Hindlimb muscle (tissue), 1 donor: ENCODE measurements at places on chromosomes 5 and 9.

GRCh38 chr9:127022913-127023660 is 99.3 kb downstream of the ANGPTL2 start:
- DNase-seq: no peak

- DNase-seq: no peak
Observed at GRCh38 chr9:129406278-129407225, 214.3 kb downstream of the C9orf50 start.

- DNase-seq: no peak
Observed at GRCh38 chr9:136623842-136624183, 38.9 kb upstream of the EGFL7 start.

- DNase-seq: no peak
Observed at GRCh38 chr9:125446561-125447094, 185.0 kb downstream of the GAPVD1 start.

DNA sequence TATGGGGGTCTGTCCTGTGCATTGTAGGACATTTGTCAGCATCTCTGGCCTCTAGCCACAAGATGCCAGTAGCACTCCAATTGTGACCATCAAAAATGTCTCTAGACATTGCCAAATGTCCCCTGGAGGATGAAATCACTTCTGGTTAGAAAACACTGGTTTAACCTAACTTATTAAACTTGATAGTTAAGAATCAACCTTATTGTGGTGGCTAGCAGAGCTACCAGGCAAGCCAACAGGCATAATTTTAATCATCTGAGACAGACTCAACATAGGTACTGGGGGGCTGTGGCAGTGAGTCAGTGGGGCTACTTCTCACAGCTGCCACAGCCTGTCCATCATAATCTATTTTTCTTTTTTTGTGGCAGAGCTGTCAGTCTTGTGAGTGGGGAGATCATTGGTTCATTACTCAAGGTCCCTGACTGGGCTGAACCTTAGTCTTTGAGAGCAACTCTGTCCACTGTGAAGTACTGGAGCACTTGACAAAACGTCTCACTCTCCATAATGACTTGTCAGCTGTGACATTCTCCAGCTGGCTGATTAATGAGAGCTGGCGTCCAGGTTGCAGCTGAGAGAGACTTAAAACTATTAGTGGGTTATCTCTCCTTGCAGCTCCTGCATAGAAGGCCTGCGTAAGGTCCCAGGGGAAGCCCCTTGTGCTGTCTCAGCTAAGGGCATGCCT is 107.9 kb downstream of the DCP2 start:
- no peak for DNase-seq

DNA sequence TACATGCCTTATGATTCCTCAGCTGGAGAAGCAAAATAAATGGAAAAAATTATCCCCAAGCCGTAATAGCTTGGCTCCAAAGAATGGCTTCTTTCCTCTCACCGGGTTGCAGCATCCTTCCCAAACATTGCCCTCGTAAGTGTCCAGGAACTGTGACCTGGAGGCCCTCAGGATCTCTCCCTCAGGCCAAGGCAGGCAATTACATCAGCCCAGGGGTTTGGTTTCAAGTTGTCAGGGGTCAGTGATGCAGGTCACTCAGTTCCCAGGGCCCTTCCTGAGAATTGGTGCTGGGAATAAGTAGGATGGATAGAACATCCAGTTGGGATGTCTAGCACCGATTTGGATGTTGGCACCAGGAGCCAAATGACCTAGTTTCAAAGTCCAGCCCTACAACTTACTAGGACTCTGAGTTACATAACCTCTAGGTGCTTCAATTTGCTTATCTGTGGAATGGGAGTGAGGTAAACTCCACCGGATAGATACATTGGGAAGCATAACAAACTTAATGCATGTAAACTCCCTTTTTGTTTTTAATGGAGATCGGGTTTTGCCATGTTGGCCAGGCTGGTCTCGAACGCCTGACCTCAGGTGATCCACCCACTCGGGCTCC is 133.5 kb upstream of the DAP start:
- no peak for DNase-seq

- DNase-seq: no peak
Observed at GRCh38 chr9:76296561-76297310, 97.5 kb downstream of the RFK start.

GRCh38 chr5:98635656-98636055 is 137.8 kb upstream of the RGMB start:
- no peak for DNase-seq

GRCh38 chr5:140827704-140828361 is at the start of gene PCDHA6:
PCDHA6 (plus strand) TSS chr5:140827960; CDS start chr5:140828092, 132 bp downstream.
- DNase-seq: no peak

- no peak for DNase-seq
Observed at GRCh38 chr5:158383486-158383885, 524.5 kb upstream of the CLINT1 start.

DNA sequence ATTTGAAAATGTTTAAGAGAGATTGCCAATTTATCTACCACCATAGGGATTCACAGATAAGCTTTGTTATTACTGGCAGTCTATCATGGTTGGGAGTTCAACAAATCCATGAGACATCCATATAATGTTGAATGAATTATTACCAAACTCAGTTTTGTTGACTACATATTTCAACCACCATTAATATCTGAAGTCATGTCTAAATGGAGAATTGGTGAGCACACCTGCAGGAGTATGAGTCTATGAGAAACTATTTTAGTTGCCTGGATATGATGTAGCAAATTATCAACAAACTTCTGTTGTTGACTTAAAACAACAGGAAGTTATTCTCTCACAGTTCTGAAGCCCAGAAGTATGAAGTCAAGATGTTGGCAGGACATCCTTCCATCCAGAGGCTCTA is 126.8 kb upstream of the FBXL7 start:
- DNase-seq: no peak

GRCh38 chr9:10612641-10613398 is at the start of gene PTPRD:
PTPRD (minus strand) TSS chr9:10613002.
- peak; percentile 19 for DNase-seq

DNA sequence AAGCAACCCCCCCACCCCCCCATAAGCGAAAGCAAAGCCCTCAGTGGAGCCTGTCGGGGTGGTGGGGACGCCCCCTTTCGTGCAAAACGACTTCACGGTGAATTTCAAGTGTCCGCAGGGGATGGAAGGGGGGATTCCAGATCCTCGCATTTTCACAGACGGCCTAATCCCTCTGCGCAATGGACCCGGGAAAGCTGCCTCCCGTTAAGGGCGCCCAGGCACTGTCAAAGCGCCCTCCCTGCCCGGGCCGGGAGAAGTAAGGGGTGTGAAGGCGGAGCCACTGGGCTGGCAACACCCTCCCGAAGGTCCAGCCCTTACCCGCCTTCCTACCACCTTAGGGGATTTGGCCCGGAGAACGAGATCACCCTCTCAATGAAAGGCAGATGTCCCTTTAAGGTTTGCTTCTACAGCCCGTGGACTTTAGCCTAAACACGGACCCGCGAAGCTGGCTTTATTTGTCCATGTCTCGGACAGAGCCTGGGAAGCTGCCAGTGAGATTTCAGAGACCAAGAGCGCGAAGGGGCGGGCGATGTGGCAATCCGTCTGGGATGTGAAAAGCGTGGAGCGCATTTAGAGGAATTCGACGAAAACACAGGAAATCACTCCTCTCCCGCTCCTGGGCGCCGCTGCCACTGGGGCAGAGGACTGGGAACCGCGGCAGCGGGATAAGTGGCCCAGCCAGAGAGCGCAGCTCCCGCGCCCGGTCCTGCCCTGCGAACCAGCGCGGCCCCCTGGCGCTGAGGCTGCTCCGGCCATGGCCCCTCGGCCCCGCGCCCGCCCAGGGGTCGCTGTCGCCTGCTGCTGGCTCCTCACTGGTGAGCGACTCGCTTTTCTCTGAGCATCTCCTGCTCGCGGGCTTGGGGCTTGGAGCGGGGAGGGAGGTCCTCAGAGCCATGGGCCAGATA is at the start of the genes ITGA1 and PELO:
Gene ITGA1 (plus strand): TSS at position 317 of the 905 bp plus-strand sequence. CDS start 438 bp downstream, at position 755.
Gene PELO (plus strand): TSS at position 317 of the 905 bp plus-strand sequence. CDS start 12,479 bp downstream, outside the sequence.
- peak; percentile 75 for DNase-seq

DNA sequence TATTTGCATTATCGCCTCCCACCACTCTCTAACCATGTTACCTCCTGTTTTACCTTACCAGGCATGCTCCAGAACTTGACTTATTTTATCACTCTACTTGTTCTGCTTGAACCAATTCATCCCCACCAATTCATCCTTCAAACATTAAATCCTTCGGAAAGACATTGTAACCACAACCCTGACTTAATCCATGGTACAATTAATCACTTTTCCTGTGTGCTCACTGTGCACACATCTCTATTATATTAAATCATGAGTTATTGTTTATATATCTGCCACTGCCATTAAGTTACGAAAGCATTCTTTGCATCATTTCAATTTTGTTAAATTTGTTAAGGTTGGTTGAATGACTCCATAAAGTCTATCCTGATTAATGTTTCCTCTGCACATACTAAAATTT is 7.4 kb upstream of the C5orf46 start:
- no peak for DNase-seq

DNA sequence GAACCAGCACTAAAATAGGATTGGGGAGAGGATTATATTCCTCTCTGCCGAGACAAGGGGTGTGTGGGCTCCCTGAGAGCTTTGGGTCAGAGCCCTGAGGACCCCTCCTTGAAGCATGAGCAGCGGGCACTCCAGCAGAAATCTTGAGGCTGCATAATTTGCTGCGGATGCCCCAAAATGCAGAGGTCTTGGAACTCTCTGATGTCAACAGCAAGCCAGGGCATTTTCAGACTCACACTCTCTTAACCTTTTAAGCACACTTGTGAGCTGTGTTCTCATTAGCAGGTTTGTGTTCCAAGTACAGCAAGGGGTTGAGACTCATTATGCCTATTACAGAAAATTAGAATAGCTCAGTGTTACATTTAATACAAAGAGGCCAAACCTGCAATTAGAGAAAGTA is 513.0 kb upstream of the ADAMTS16 start:
- no peak for DNase-seq

- DNase-seq: no peak
Observed at GRCh38 chr5:11918463-11919045, 14.3 kb upstream of the CTNND2 start.

GRCh38 chr5:114174837-114175236 is 187.0 kb upstream of the KCNN2 start:
- DNase-seq: no peak

- DNase-seq: peak; percentile 2
Observed at GRCh38 chr5:110304176-110304575, 422.3 kb downstream of the TMEM232 start.

GRCh38 chr9:110027671-110028081 is 180.3 kb downstream of the C9orf152 start:
- peak; percentile 18 for DNase-seq

DNA sequence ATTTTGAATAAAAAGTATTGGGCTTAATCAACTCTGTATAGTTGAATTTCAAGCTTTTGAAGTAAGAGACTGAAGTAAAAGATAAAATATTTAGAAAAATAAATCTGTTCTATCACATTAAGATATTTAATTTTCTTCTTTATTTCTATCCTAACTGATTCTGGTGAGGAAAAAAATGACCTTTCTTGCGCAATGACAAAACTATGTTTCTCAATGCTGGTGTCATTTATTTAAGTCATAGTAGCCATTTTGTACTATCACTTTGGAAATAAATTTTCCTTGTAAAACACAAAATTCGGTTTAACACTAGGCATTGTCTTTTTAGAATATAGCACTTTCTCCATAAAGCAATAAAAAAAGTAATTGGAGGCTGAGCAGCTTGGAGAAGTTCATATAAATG is 728.0 kb downstream of the CDH9 start:
- no peak for DNase-seq

DNA sequence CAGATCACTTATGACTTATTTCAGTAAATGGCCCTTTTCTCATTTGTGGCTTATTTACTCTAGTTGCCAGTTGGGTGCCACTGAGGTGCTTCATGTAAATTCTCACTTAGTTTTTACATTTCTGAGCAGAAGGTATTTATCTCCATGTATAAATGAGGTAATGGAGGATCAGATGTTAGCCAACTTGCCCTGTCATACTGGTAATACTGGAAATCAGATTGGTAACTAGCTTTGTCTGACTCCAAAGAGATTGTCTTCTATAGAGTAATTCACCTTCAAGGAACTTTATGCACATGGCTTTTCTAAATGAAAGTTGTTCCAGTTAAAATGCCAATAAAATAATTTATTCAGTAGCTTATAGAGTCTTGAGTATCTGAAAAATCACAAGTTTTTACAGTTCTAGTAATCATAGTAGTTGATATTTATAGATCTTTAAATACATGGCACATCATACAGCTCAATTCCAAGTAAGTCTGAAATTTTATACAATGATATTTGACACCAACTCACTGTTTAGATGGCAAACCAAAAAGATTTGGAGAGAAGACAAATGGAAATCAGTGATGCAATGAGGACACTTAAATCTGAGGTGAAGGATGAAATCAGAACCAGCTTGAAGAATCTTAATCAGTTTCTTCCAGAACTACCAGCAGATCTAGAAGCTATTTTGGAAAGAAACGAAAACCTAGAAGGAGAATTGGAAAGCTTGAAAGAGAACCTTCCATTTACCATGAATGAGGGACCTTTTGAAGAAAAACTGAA is 28.8 kb downstream of the RAB14 start:
- DNase-seq: no peak

- DNase-seq: no peak
Observed at GRCh38 chr5:159788835-159789331, 127.4 kb upstream of the ADRA1B start.

- DNase-seq: no peak
Observed at GRCh38 chr5:76604838-76605237, 18.4 kb downstream of the F2RL2 start.

GRCh38 chr5:149302641-149303040 is 31.0 kb downstream of the AFAP1L1 start:
- DNase-seq: no peak

DNA sequence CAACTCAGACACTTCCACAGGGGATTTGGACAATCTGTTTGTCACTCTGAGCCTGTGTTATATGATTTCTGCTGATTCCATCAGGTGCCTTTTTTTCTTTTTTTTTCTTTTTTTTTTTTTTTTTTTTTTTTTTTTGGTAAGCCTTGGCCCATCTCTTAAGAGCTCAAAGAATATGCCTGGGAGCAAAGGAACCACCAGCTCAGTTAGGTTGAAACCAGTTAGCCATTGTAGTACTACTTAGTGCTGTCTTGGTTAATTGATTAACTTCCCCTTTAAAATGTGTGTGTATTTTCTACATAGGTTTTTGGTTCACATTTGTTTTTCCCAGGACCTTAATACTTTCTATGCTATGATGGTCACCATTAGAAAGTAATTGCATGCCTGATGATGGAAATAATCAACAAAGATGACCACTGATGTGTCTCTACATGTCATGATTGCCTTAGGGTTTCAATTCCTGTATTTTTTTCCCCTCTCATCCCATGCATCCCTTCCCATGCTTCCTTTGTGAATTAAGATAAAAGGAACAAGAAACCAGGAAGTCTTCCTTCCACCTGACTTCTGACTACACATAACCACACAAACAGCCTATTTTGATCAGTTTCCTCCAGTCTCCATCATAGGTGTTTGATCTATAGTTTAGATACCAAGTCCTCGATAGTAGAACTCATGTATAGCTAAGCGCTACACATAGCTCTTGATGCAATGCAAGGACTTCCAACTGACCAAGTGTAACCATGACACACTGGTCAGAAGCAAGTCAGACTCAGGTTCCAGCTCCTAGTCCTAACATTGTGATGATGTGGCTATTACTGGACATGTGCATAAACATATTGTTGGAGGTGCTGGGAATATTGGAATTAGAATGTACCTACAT is 306.1 kb downstream of the EFNA5 start:
- no peak for DNase-seq

- DNase-seq: no peak
Observed at GRCh38 chr5:117013280-117013877, 438.8 kb upstream of the SEMA6A start.

GRCh38 chr9:4339836-4340560 is 40.1 kb upstream of the GLIS3 start:
- DNase-seq: no peak

- no peak for DNase-seq
Observed at GRCh38 chr9:79598562-79599345, 27.0 kb downstream of the TLE4 start.
